Activated T-cell treated with anti-CD3 and anti-CD28 coated beads for 24 hours (primary cell): ENCODE measurements at places on chromosomes 3 and 15.

GRCh38 chr3:26202169-26202568, 412.3 kb downstream of the OXSM start:
- DNase-seq, result no peak

DNA sequence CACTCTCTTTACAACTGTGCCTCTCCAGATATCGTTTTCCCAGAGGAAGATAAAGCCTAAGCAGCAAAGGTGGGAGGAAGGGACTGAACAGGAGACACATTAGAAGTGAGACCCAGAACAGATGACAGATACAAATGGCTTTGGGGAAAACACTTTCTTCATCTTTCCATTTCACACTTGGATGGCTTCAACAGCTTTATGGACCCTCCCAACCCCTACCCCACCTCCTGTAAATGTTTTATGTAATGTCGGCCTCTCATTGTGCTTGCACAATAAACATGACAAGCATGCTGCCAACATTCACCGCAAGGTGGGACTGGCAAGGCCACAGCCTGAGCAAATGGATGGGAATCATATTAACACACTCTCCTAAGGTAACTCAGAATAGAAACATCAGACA, 1088.6 kb downstream of the TUSC7 start:
- no peak for DNase-seq

- DNase-seq, result no peak
Measured at GRCh38 chr3:39372833-39373232, 10.3 kb upstream of the SLC25A38 start.

- DNase-seq, result no peak
Measured at GRCh38 chr3:133412183-133413132, 12.6 kb downstream of the BFSP2 start.

- no peak for DNase-seq
Measured at GRCh38 chr3:172676196-172676922, 34.5 kb downstream of the NCEH1 start.

DNA sequence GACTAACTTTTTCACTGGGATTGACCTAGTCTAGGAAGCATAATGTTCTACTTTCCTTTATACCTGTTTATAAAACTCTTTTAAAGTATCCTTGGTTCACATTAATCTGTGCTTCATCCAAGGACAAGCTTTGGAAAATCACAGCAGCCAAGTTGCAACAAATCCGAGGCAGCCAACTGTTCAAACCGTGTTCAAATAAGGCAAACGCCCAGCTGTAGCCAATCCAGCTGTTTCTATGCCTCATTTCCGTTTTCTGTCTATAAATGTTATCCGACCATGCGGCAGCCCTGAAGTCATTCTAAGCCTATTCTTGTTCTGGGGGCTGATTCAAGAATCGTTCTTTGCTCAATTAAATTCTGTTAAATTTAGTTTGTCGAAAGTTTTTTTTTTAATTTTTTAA, 78.3 kb downstream of the FMN1 start:
- DNase-seq, result no peak

DNA sequence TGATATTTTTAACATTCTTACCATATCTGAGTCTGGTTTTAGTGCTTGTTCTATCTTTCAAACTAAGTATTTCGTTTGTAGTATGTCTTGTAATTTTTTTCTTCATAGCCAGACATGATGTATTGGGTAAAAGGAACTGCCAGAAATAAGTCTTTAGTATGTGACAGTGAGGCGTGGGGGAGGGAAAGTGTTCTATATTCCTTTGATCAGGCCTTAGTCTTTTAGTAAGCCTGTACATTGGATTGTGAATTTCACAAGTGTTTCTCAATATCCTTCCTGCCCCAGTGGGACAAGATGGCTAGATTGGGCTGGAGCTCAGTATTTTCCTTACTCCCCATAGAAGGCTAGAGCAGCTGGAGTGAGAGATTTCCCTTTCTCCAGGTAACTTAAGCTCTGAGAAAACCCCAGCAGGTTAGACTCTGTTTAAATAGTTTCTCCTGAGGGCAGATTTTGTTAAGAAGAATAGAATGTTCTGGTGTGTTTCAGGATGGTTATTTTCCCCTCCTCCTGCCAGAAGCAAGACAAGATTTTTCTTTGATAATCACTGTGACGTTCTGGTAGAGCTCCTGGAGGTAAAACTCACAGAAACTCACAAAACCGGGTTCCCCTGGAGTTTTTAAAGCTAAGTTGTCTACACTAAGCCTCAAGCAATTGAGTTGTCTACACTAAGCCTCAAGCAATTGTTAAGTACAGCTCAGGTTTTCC, 140.7 kb upstream of the ARPP21 start:
- DNase-seq, result no peak

DNA sequence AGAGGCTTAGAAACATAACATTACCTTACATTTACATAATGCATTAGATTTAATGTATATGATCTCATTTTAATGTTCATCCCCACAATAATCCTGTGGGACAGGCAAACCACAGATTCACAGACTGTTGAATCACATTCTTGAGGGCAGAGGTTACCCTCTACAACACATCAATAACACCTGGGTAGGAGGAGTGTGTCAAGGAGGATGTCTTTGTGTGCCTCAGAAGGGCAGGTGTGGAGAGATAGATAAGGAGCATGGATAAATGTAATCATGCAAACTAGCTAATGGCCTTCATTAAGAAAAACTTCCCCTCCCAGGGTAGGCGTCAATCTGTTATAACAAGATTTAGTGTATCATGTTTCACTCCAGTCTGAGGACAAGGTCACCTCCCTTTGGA, 12.9 kb upstream of the MB21D2 start:
- DNase-seq, result no peak

DNA sequence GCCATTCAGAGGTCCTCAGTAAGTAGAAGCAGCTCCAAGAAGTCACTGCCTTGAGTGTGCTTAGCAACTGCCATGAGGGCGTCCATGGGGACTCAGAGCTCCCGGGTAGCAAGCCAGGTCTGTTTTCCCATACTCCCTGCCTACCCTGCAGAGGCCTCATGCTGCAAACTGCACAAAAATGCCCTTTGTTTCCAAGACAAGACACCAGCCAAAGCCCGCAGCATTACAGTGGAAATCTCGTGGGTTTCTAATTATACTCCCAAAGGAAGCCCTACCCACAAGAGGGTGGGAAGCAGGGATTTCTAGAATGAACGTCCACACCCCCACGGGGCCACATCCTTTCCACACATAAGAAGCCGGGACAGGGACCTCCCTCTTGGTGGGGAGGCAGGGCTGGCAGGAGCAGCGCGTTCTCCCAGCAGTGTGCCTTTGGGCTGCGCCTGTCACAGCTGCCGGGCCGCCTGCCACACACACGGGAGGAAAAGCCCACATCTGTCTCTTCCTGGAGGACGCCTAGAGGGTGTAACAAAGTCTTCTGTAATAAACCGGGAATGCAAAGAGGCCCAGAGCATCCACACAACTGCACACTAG, 31.1 kb downstream of the FAM174B start:
- DNase-seq, result no peak

DNA sequence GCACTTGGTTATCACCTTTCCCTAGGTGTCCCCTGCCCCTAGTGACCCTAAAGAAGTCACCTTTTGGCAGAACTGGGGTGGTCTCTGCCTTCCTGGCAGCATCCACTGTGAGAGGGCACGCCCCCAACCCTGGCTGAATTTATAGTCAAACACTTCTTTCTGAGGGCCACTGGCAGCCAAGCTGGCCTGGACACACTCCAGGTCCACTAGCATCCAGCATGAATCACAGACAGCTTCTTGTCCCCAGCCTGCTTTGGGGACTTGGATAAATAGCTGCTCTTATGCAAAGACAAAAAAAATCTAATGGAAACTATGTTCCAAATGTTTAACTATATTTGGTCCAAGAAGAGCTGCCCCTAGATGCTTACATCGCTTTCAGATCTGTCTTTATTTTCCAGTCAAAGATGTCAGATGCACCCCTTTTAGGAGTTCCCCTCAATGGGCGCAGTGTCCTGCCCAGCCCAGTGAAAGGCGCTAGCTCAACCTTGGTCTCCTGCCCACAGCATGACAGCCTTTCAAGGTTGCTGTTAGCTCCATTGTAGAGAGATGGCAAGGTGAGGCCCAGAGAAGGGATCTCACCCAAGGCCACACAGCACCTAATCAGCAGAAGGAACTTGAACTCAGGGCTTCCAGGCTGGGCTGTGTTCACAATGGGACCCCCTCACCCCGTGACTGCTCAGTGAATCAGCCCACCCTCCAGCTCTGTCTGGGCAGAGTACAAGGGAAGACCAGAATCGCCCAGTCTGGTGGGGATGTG, 7.0 kb downstream of the RASL12 start:
- DNase-seq, result no peak

DNA sequence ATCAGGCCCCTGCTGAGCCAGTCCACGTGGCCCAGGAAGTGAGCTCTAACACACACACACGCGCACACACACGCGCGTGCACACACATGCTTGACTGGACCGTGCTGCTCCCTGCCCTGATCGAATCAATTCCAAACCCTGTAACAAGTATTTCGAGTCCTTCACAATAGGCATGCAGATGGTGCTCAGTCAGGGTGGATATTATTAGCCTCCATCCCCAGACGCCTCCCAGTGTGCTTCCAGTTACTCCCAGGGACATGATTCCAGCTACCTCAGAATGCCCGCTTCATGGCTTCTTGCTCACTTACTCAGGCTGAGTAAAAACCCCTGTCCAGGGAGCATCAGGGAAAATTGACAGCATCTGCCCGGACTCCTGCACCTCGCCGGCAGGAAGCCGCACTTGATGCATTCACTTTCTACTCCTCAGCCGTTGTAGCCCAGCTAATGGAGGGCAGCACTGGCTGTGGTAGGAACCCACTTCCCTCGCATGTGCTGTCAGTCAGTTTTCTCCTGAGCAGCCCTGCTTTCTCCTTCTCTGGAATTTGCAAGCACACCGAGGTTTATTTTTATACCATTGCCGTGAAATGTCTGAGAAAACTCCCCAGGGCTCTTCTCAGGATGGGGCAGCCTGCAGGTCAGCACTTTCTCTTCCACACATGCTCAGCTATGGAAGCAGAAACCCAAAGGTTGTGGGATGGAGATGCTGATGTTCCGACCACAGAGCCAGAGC, 126.1 kb upstream of the ABHD17C start:
- DNase-seq, result no peak

DNA sequence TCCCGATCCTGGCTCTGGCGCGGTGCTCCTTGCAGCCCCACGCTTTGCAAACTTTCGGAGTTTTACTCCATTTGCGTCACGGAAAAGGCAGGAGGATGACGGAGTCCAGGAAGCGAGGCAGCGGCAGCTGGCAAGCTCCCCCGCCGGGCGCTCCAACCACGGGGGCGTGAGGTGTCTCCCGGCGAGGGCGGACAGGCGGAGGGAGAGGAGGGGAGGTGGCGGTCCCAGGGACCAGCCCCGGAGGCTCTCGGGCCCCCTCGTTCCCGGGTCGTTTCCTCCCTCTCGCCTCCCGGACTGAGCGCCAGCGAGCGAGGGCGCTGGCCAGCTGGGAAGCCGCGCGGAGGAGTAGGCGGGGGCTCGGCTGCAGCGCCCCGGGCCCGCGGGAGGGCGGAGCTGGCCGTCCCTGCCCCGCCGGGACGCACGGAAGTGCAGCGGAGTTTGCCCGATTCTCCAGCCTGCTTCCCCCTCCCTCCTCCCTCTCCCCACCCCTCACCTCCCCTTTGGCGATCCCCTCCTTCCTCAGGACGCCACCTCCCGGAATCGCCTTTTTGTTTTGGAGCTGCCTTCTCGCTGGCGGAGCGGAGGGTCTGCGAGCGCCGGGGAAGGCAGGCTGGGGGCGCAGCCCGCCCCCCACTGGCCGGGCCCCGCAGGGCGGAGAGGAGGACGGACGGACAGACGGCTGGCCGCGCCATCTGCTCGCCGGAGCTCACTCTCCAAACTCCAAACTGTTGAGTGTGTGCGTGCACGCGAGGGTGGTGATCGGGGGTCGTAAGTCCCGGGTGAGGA, at the start of gene SNX33:
SNX33 (plus strand) TSS at position 543 of the 786 bp plus-strand sequence. CDS start 1,191 bp downstream, outside the sequence.
- peak; percentile 36 for DNase-seq

DNA sequence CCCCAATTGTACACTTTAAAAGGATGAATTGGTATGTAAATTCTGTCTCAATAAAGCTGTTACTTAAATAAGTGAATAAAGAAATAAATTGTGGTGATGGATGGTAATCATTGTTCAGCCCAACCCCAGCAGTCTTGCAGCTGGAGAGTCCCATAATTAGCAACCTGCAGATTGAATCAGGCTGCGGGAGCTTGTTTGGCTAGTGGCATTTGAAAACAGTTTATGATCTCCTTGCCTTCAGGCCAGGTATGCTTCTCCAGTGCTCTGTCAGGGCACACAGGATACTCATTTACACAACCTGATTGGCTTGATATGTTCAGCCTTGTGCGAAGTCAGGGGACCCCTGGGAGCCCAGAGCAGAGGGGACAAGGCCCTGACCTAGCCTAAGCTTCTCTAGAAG, 16.5 kb upstream of the TSEN2 start:
- no peak for DNase-seq

DNA sequence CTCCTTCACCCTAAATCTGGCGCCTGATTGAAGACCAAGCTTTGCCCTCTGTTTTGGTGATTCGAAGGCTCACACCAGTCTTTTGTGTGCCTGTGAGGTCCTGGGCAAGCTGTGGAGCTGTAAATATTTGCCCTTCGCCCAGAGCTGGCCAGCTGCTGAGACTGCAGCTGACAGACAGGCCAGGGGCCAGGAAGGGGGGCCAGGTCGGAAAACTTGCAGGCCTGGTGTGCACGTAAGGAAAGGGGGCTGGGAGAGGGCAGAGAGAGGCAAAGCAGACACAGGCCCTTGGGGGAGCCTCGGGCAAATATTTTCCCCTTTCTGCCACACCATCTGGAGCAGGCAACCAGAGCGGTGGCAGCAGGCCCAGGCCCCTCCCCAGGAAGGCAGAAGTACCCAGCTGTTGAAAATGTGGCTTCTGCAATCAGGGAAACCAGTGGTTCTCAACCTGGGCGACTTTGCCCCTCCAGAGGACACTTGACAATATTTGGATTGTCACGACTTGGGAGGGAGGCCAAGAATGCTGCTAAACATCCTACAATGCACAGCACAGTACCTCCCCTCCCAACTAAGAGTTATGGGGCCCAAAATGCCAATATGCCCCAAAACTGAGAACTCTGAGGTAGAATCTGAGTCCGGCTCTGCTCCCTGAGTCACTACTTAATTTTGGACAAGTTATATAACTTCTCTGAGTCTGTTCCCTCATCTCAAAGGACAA, 2.5 kb downstream of the PDZRN3 start:
- DNase-seq, result no peak

- no peak for DNase-seq
Measured at GRCh38 chr15:70140025-70140542, 42.4 kb upstream of the TLE3 start.

DNA sequence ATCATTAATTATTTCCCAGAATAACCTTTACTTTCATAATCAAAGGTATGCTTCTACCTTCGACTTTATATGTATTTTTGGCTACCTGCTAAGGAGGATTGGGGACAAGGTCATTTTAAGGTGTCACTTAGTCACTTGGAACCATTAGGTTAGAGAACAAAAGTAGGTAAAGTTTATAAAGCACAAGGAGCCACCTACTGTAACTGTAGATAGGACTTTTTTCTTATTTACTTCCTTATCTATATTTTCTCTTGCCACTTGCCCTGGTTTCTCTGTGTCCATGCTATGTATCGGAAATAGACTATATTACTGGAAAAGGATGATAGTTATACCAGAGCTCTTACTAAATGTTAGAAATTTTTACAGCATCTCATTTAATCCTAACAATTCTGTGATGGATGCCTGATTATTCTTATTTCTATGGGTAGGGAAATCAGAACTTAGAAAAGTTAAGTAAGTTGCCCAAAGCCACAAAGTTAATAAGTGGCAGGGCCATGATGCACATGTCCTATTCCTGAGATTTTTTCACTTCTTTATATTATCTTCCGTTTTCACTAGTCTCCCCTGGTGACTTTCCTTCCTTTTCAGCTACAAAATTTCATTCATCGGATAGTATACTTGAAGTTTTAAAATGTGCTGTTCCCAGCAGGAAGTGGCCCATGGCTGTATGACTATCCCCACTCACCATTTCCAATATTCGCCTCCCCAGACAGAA, 132.5 kb downstream of the CMSS1 start:
- no peak for DNase-seq

GRCh38 chr3:71197841-71198565, 385.5 kb downstream of the FOXP1 start:
- DNase-seq, result no peak
